GM03348 (cell line): ENCODE measurements at places on chromosomes 4 and X.

DNA sequence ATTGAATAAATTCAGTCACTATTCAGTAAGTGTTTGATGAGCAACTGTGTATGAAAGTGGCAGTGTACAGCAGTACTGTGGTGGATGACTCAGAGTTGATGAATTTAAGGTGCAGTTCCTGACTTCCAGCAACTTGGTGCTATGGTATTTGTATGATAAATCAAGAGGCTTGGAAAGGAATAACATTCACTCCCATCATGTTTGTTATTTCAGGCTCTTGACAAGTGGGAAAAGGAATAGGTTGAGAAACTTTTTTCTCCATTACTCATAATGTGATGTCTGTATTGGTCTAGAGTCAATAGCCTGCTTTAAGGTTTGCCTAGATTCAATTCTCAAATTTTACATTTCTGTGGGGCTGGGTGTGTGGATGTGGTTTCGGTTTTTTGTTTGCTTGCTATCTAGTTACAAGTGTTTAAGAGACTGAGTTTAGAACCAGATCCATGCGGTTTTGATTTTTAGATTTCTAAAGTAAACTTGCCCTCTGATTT lies 35.1 kb upstream of the CYP2U1 start:
- peak; percentile 80 for DNase-seq

DNA sequence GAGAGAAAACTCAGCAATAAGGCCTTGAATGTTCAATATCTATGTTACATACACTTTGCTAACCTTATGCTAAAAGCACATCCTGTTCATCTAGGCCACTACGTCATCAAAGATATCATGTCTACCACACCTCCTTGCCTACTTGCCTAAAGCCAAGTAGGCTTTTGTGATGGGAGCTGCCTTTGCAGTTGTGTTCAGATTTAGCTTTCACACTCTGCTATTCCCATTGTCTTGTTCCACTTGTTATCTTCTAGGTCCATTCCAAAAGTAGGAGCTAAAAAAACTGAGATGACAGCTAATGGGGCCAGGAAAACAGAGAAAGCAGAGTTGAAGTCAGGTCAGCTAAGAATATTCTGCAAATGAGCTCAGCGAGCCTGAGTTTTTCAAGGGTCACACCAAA lies 153.6 kb upstream of the EDNRA start:
- no peak for DNase-seq

DNA sequence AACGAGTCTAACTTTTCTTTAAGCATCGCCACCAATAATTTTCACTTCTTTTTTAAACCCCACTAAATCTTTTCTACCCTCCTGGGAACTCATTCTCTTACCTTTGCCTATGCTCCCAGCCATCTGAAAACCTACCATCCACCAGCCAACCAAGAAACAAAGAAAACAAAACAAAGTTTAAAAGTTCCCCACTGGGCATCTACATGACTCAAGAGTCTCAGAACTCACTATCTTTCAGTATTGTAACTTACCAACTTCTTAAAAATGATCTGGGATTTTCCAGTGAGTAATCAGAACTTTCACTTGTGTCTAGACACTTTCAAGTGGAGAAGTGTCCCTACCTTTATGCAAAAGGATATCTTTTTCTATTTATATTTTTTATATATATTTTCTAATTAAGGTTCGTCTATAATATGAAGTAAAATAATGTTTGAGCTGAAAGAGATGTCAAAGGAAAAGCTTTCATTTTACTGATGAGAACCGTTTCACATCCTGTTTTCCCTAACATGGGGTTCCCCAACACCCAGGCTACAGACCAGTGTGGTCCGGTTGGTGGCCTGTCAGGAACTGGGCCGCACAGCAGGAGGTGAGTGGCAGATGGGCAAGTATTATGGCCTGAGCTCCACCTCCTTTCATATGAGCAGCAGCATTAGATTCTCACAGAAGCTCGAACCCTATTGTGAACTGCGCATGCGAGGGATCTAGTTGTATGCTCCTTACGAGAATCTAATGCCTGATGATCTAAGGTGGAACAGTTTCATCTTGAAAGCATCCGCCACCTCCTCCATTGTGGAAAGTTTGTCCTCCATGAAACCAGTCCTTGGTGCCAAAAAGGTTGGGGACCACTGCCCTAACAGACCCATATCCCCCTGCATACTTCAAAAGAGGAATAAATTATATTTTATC lies 9.8 kb upstream of the TIGD2 start:
- no peak for DNase-seq

DNA sequence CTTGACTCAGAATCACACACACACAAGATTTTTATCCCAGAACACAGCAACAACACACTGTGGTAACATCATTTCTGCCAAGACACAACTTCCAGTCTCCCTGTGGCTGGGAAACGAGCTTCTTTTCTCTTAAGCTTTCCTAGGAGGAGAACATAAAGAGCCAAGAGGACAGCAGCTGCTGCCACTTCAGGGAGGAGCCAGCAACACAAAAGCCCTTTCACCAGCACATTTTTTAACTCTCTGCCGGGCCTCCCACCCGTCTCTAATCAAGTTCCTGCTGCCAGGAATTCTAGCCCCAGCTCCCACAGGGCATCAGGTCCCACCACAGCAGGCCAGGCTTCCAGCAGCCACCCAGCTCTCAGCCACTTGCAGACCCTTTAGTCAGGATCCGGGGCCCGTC lies 22.4 kb downstream of the FAT1 start:
- peak; percentile 70 for DNase-seq

- peak; percentile 8 for DNase-seq
These were observed 3.3 kb upstream of the ADH7 start for GRCh38 chr4:99438405-99438780.

- DNase-seq: no peak
These were observed 31.1 kb downstream of the PGRMC2 start for GRCh38 chr4:128256539-128256938.

DNA sequence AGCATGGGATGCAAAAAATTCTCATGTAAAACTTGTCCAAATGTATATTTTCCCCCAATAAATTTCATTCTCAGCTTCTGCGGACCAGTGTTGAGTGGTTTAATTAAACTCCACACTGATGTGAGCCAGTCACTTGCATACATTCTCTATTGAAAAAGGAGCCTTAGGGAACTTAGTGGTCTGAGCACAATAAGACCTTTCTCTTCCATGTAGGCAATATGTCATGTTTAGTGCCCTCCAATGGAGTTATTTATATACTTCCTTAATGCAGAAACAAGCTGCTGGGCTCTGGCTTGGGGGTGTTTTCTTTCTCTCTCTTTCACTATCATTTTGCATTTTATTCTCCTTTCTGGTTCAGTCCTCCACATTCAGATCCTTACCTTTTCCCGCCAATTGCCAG lies 196.9 kb downstream of the ANAPC10 start:
- DNase-seq: no peak

DNA sequence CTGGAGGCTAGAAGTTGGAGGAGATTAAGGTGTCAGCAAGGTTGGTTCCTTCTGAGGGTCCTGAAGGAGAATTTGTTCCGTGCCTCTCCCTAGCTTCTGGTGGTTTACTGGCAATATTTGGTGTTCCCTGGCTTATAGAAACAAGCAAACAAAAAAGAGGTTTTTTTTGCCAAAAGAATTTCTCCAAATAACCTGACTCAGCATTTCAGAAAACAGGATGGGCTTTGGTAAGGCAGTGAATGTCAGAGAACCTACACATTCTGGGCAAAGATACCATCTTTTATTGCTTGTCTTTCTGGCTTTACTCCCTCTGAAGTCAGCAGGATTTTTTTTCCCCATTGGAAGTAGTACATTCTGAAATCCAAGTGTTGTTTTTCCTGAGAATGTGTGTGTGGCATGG lies 93.3 kb upstream of the TBC1D9 start:
- no peak for DNase-seq

DNA sequence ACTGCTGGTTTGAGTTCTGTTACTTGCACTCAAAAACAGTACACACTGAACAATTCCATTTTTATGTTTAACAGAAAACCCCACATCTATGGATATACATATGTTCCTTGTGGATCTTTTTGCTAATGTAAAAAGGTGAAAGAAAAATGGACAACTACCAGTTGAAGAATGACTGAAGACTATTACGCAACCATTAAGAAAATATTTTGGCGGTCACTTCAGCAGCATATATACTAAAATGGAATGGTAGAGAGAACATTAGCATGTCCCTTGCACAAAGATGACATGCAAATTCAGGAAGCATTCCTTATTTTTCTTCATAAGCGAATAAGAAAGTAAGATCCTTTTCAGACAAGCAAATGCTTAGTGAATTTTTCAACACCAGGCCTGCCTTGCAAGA lies 84.6 kb upstream of the FMR1 start:
- no peak for DNase-seq

GRCh38 chrX:17656556-17656955 lies 80.7 kb upstream of the SCML1 start:
- DNase-seq: no peak

GRCh38 chr4:128716338-128716737 lies 93.2 kb upstream of the JADE1 start:
- no peak for DNase-seq

- no peak for DNase-seq
These were observed 984.0 kb upstream of the TENM3 start for GRCh38 chr4:181259081-181259709.

GRCh38 chrX:120286733-120287512 lies 24.3 kb downstream of the TMEM255A start:
- no peak for DNase-seq

DNA sequence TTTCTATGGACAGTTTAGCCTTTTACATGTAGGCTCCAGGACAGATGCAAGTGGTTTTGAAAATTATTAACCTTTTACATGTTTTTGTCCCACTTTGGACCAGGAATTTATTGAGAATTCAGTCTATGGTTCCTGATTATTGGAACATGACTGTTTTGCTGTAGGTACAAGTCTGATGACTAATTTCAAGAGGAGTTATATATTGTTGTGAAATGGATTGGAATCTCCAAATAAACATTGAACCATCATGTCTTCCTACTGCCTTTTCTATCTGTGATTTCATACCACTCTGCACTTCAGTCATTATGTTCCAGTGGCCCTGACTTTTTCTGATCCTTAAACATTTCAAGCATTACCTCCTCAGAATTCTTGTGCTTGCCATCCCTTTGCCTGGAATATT lies 35.9 kb downstream of the TBC1D19 start:
- DNase-seq: peak; percentile 39

DNA sequence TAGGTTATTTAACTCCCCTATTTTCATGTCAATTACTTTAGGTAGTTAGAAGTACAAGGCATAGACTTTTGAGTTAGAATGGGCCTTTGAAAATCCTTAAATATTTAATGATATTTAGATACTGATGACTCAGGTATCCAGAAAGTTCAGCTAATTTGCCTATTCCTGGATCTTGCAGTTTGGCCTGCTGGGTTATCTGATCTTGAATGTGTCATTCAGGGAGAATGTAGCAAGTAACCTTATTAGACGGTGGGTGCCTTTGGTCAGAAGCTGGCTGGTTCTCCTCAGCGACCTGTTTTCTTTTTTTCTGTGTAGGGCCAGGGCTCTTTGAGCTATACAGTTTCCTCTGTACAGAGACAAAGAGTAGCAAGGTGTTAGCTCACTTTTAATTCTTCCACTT lies 42.0 kb downstream of the MTM1 start:
- no peak for DNase-seq

- DNase-seq: peak; percentile 35
These were observed 123.3 kb upstream of the TBL1X start for GRCh38 chrX:9341291-9342201.

DNA sequence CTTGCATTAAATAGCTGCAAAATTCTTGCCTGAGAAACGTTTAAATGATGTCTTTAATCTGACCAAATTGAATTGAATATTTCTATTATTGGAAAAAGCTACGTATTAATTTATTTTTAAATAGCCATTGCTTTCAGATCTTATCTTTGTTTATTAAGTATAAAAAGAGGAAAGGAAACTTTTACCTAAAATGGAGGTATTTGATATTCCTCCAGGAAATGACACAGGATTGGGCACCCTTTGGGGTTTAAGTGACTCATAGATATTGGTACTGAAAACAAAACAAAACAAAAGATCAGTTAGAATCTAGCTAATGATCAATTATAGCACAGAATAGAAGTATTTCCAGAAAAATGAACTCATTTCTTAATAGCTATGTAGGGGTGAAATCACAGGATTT lies 34.1 kb downstream of the PLS3 start:
- no peak for DNase-seq

DNA sequence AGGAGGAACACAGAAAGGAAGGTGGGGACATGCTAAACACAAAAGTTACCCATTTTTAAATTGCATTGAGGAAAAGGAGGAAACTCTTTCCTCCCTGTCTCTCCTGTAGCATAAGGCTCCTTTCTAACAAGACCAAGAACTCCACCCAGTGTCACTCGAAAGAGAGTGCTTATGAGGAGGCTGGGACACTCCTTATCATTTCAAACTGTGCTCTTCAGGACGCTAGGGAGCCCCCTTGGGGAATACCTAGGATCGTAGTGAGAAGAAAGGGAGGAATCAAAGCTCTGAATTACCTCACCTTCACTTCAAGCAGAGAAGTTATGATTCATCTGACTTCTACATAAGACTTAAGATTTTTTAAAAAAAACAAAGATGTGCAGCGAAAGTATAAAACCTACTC lies 65.5 kb downstream of the F9 start:
- no peak for DNase-seq

DNA sequence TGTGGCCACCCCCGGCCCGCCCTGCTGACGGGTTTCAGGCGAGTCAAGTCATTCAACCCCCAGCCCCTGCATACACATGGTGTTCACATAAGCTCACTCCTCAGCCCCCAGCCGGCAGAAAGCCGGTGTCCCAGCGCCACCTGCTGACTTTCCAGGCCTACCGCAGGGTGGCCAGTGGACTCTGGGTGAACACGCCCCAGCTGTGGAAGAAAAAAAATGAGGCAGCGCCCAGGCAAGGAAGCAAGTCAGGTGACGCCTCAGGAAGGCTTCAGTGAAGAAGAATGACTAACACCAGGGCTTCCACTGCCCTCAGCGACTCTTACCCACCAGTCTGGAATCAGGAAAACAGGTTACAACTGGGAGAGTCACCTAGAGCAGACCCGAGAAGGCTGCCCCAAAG lies 15.8 kb downstream of the BCAP31 start:
- peak; percentile 58 for DNase-seq

DNA sequence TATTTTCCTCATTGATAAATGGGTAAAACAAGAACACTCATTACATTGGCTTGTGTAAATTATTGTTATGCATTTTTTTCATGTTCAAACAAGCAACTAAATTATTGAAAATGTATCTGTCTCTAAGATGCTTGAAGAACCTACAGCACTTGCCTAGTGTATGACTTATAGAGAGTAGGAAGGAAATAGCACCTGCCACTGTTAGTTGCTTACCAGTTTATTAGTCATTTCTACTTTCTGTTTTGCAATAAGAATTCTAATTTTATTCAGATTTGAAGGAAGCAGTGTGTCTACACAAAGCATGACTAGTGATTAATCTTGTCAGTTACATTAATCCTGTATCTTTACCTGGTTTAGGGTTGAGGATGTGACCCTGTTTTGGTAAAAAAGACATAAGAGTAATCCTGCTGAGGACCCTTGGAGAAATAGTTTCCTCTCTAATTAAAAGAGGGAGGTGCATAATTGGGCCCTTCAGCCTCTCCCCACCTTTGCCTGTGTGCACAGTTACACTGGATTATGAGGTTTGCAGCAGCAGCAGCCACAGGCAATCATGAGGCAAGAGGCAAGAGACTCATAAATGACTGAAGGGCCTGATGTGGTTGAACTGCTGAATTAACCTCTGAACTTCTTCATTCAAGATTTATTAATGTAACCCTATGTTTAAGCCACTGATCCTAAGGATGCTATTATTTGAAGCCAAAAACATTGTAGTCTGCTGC lies 1202.1 kb downstream of the ADGRL3 start:
- no peak for DNase-seq
